Endodermal cell (in vitro differentiated cells): ENCODE measurements at places on chromosomes 7 and 10. TPM values are rescaled to one million over a fixed set of nuclear protein-coding genes. Genes with fewer than 3 reads are reported as not detected.

- no peak for DNase-seq
Measured at GRCh38 chr7:7641129-7641663, 644 bp downstream of the UMAD1 start.

GRCh38 chr7:139046143-139046542, 10.3 kb upstream of the ZC3HAV1L start:
- DNase-seq, result no peak

The AUTS2 gene
- 83.3 and 106 TPM in 2 replicates for total RNA-seq

The HABP2 gene
- total RNA-seq, result 0.19 to 0.97 TPM (median 0.71 TPM) in 3 replicates

The PTCD1 gene
- 11.9 and 14.1 TPM in 2 replicates for total RNA-seq

DNA sequence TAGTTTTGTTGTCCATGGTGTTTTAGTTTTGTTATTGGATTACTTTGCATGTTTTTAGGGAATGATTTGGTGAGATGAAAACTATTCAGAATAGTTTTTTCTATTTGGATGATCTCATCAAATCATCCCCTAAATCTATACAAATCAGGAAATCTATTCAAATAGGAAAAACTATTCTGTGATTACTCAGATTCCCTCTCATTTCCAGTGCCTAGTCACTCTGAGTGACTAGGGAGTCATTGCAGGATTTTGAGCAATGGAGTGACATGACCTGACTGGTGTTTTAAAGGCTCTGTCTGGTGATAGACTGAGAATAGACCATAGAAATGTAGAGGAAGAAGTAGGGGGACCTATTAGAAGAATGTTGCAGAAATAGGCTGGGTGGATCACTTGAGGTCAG, 72.4 kb downstream of the TPST1 start:
- no peak for DNase-seq

The PIP gene
- total RNA-seq, result not detected in 3 replicates
